ENCODE measurements at places on chromosomes 13 and 19. TPM values are rescaled to one million over a fixed set of nuclear protein-coding genes. Genes with fewer than 3 reads are reported as not detected.

Gene KIR3DL1
- total RNA-seq, result not detected

DNA sequence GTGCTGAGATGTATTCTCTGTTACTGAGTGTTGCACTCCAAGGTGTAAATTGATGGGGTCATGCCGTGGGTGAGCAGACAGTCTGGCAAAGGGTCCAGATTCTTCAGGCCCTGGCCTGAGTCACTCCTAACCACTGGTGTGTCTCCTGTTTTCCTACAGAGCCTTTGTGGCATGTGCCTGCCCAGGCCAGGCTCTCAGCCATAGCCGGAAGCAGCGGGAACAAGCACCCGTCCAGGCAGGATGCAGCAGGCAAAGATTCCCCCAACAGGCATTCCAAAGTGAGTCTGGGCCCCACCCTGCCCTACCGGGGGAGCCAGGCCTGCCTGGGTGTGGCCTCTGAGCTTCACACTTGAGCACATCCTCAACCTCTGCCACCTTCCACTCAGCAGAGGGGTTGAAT, 61.9 kb downstream of the DPF1 start:
- no peak for DNase-seq

Gene SIGLEC8
- total RNA-seq, result 0.13 TPM

DNA sequence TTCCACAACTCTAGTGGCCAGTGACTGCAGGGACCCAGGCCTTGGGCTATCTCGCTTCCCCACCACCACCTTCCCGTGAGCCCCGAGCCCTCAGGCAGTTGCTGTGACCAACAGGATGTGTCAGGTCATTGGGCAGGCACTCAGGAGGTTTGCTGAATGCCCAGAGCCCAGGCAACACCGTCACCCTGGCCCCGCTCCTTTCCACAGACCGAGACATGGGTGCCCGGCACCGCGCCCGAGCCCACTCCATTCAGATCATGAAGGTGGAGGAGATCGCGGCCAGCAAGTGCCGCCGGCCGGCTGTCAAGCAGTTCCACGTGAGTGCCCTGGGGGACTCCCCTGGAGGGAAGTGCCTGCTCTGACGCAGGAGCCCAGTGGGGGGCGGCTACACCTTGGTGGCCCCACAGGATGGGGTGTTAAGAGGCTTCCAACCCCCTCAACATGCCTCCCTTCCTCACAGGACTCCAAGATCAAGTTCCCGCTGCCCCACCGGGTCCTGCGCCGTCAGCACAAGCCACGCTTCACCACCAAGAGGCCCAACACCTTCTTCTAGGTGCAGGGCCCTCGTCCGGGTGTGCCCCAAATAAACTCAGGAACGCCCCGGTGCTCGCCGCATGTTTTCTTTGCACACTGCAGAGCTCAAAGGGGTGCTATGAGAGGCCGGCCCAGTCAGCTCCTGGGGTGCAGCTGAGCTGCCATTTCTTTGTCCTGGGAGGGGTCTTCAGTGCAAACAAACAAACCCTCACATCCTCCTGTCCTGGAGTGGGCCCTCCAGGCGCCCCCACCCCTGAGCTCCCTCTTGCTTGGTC, 3.2 kb downstream of the RPL18A start:
- no peak for DNase-seq

- DNase-seq, result no peak
These were observed 52.0 kb upstream of the C13orf46 start for GRCh38 chr13:114025714-114026431.

Gene RNF113B
- total RNA-seq, result not detected

DNA sequence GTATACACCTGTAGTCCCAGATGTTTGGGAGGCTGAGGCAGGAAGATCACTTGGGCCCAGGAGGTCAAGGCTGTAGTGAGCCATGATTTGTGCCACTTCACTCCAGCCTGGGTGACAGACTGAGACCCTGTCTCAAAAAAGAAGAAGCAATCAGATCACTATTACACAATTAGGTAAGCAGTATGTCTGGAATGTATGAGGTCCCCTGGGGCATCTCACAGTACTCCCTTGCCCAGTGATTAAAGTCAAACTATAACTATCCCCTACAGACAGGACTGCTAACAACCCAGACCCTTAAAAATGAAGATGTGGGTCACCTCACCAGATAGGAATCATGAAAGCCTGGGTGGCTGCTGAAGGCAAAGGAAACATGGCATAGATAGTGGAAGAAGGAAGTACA, 9.4 kb upstream of the PAN3 start:
- no peak for DNase-seq

DNA sequence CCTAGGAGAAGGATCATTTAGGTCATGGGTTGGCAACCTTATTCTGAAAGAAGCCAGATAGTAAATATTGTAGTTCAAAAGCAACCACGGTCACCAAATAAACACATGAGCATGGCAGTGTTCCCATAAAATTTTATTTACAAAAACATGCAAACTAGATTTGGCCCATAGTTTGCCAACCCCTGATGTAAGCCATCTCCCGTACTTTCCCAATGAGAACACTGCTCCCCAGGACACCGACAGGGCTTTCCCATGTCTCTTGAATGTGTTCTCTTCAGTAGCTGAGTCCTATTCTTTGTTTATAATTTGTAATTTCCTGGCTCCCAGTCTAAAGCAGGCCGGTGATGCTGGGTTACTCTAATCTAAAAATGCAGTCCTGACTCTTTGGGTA, 239.6 kb downstream of the LHFPL6 start:
- no peak for DNase-seq

GRCh38 chr13:84029396-84029795, 147.1 kb upstream of the SLITRK1 start:
- DNase-seq, result no peak

GRCh38 chr13:110726726-110727125, 13.2 kb downstream of the ING1 start:
- no peak for DNase-seq

Gene TYROBP
- total RNA-seq, result 2.8 TPM

Gene KCNRG
- total RNA-seq, result 1.3 TPM

Gene FXYD3
- 235 TPM for total RNA-seq

Gene DACH1
- total RNA-seq, result 4.3 TPM

DNA sequence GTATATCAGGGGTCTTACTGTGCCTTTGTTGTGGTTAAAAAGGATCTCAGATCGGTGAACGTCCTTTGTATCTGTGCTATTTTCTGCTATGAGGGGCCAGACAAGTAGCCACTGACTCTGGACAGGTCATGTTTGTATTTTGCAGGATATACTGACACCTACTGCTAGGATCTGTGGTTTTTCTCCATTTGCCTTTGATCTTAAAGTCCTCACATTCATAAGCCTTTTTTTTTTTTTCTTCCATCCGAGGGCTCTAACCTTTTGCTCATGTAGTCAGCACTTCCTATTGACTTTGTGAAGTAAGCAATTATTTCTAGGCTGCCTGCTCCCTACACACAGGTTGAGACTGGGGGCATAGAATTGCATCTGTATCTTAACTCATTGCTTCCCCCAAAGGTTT, 106.2 kb downstream of the SLITRK5 start:
- DNase-seq, result no peak

Gene ZNF134
- total RNA-seq, result 11.7 TPM

Measured in hepatocyte (in vitro differentiated cells).